ENCODE measurements at places on chromosomes 6 and 20. TPM values are rescaled to one million over a fixed set of nuclear protein-coding genes. Genes with fewer than 3 reads are reported as not detected.

Gene CST5
- total RNA-seq: not detected

Gene CNBD2
- 2.6 TPM for total RNA-seq

Gene OTOR
- not detected for total RNA-seq

Gene PCNA
- total RNA-seq: 32.6 TPM

Gene SLC25A27
- 15.3 TPM for total RNA-seq

Gene FUT9
- not detected for total RNA-seq

Gene GPR63
- total RNA-seq: 0.79 TPM

Gene SRMS
- not detected for total RNA-seq

Gene C20orf204
- 0.35 TPM for total RNA-seq

Gene RPS6KA2
- total RNA-seq: 63.4 TPM

Gene ANKRD66
- total RNA-seq: not detected

Gene ADGB
- total RNA-seq: not detected

Gene RTN4IP1
- 19.2 TPM for total RNA-seq

Gene DYNLT2
- 0.62 TPM for total RNA-seq

Gene SLC17A1
- total RNA-seq: not detected

Gene ASIP
- 9.5 TPM for total RNA-seq

Gene PSMG4
- 7.2 TPM for total RNA-seq

Gene GGT7
- total RNA-seq: 22.0 TPM

Gene KIF6
- 0.12 TPM for total RNA-seq

Measured in left ventricle myocardium superior (tissue), 1 donor.